ENCODE measurements at places on chromosomes 3 and 15. TPM values are rescaled to one million over a fixed set of nuclear protein-coding genes. Genes with fewer than 3 reads are reported as not detected.

GNB5 gene
- total RNA-seq = 49.3 TPM

SLC2A2 gene
- total RNA-seq = not detected

GRAMD2A gene
- total RNA-seq = 0.13 TPM

LSMEM2 gene
- not detected for total RNA-seq

ZSCAN2 gene
- 15.7 TPM for total RNA-seq

ACKR4 gene
- under 0.01 TPM for total RNA-seq

SENP8 gene
- total RNA-seq = 1.0 TPM

SHF gene
- total RNA-seq = 5.1 TPM

FETUB gene
- total RNA-seq = not detected

NANOGP8 gene
- total RNA-seq = not detected

TRIM71 gene
- under 0.01 TPM for total RNA-seq

DUT gene
- 38.0 TPM for total RNA-seq

ZNF80 gene
- not detected for total RNA-seq

C3orf33 gene
- 1.4 TPM for total RNA-seq

SERINC4 gene
- not detected for total RNA-seq

SIN3A gene
- total RNA-seq = 29.6 TPM

PLSCR5 gene
- total RNA-seq = not detected

ADCY5 gene
- total RNA-seq = under 0.01 TPM

C2CD4B gene
- total RNA-seq = 28.2 TPM

TFDP2 gene
- total RNA-seq = 14.7 TPM

CCR8 gene
- total RNA-seq = not detected

CDCP1 gene
- 0.13 TPM for total RNA-seq

EPHB1 gene
- total RNA-seq = 3.8 TPM

SOX2 gene
- total RNA-seq = not detected

AGTR1 gene
- total RNA-seq = not detected

TF gene
- total RNA-seq = 0.13 TPM

CELF6 gene
- not detected for total RNA-seq

TLR9 gene
- not detected for total RNA-seq

Measured in dermis microvascular lymphatic vessel endothelial cell (primary cell).